ENCODE measurements at places on chromosomes 5 and 9.

GRCh38 chr9:71769175-71770161, 1.2 kb upstream of the CEMIP2 start:
- DNase-seq = peak; percentile 67

- no peak for DNase-seq
Observed at GRCh38 chr5:39843767-39844166, 419.0 kb upstream of the DAB2 start.

GRCh38 chr5:158133369-158133768, 274.4 kb upstream of the CLINT1 start:
- no peak for DNase-seq

- DNase-seq = no peak
Observed at GRCh38 chr5:40909264-40909663, at the start of gene C7. C7 (plus strand) TSS chr5:40909497; CDS start chr5:40909611, 114 bp downstream.

GRCh38 chr5:45189481-45189880, 380.7 kb downstream of the MRPS30 start:
- DNase-seq = no peak

DNA sequence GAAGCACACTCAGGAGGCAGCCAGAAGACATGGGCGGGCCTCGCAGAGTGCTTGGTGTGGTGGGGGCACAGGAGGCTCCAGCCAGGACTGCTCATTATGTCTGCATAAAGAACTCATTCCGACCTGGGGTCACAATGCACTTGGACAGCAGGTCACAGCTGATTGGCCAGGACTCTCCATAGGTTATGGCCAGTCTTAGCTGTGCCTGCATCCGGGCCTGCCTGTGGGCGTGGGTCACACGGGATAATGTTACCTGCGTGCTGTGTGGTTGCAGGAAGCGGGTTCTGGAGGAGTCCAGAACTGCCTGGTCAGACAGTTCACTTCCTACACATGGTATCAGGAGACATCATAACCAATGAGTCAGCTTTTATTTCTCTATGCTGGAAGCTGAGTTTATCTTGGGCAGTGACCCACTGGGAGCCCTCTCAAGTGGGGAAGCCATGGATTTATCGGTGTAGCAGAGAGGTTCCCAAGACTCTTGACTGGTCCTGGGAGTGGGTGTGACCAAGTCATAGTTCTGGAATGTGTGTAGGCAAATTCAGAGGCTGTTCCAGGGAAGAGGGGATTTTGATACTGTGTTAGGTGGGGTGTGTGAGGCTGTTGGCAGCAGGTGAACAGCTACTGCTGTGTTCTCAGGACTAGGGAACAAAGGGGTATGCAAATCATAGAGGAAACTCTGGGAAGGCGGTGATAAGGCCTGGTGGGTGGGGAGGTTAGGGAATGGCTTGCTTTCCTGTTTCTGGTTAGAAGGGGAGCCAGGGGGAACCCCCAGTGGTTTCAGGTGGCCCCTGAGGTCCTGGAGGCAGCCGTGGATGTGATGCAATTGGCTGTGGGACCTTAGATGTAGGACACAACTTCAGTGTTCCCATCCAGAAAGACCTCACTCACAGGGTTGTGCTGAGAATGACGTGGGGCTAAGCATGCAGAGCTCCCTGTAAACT, 51.3 kb downstream of the ARHGEF37 start:
- no peak for DNase-seq

- no peak for DNase-seq
Observed at GRCh38 chr5:54671681-54672080, 154.1 kb downstream of the SNX18 start.

DNA sequence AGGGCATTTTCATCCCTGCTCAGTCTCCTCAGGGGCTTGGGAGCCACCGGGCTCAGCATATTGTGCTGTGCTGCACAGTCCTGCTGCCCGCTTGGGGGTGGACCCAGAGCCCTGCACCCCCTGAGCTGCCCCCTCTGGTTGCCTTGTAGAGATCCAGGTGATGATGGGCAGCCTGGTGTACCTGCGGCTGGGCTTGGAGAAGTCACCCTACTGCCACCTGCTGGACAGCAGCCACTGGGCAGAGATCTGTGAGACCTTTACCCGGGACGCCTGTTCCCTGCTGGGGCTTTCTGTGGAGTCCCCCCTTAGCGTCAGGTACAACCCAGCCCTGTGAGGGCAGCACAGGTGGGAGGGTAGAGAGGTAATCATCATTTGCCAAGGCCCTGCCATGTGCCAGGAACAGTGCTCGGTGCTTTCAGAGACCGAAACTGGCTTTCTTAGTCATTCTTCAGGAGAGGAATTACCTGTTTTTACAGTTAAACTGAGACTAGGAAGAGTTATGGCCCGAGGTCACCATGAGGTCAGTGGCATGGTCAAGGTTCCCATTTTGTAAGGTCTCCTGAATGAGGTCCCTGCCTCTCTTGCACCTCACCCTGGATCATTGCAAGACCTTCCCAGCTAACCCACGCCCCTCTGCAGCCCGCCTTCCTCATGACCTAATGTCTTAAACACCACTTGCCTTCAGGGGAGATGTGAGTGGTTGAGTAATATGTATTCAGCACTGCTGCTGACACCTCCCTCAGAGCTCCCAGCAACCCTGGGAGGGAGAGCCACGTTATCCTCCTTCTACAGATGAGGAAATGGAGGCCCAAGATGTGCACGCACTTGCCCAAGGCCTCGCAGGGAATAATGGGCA, 7.5 kb downstream of the NHP2 start:
- peak; percentile 73 for DNase-seq

DNA sequence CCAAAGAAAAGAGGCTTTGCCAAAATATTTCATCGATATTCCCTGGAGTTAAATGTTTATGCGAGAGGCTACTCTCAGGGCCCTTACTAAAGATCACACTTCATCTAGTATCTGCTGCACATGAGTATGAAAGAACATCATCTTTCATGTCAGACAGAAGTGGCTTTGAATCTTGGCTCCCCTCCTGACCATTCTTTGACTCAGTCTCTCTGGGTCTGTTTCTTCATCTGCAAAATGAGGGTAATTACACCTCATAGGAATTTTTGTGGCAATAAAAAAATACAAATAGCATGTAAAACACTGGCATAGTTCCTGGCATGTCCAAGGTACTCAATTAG, 58.1 kb downstream of the SLIT3 start:
- no peak for DNase-seq

- no peak for DNase-seq
Observed at GRCh38 chr9:124428751-124429529, 13.7 kb upstream of the PSMB7 start.

- DNase-seq = no peak
Observed at GRCh38 chr9:111728617-111729366, 65.9 kb downstream of the SHOC1 start.

GRCh38 chr5:36173426-36173825, 21.5 kb downstream of the SKP2 start:
- DNase-seq = no peak

GRCh38 chr5:141479776-141480175, 4.0 kb downstream of the PCDHGC3 start:
- DNase-seq = no peak

- DNase-seq = no peak
Observed at GRCh38 chr9:126218359-126219125, 108.1 kb upstream of the MVB12B start.

DNA sequence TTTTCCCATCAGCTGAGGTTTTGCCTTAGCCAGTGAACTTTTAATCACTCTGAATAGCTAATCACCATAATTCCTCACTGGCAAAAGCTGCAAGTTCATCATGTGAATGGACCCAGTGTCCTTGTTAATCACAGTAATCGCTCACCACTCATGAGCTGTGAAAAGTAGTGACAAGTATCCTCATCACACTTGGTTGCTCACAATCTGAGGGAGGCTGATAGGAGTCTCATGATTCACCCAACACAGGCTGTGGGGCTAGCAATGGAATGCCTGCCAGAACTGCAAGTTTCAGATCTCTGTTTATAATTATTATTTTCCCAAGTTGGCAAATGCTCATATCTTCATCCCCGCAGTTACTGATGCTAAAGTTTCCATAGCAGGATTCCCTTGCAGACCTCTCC, 467.2 kb downstream of the KIF4B start:
- DNase-seq = no peak

DNA sequence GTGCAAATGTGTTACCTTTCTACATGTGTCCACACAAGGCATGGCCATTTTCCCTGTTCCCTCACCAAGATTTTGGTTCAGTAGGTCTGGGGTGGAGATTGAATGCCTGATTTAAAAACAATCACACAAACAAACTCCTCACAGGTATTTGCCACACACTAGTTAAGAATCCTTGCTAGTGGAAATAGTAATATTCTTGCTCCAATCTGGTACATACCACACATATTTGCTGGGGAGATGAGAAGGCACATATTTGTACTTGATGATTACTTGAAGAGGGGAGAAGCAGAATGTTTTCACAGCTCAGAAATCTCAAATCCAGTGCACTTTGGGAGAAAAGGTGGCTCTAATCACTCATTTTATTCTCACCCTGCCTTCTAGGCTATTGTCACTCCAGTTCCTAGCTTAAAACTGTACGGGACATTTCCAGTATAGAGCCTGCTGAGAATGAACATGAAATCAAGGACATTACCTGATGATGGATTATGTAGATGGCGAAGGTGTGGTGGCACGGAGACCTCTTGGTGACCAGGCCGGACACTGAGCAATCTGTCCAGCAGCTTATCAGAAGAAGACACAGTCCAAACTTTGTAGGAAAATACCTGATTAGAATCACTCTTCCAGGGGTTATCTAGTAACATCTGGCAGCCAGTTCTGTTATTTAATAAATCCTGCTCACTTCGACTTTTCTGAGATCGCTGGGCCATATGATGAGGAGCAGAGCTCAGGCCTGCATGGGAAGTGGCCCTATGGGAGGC, 116.1 kb upstream of the IL6ST start:
- DNase-seq = no peak

DNA sequence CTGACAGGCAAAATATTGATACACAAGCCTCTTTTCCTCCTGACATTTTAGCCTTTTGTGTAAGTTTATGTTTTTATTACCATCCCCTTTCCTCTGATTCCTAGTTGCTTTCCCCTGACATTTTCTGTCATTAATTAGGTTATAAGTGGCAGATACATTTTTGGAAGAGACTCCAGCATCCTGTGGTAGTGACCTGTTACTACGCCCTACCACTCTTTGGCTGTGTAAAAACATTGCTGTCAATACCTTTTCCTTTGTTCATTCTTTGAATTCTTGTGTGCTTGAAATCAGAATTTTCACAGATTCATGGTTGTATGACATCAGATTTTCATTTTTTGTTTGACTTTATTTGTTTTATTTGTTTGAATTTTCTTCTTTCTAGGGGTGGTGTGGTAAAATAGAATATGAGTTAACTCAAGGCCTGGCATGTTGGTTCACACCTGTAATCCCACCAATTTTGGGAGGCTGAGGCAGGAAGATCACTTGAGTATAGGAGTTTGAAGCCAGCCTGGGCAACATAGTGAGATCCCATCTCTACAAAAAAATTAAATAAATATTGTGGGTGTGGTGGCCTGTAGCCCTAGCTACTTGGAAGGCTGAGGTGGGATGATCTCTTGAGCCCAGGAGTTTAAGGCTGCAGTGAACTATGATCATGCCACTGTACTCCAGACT, 43.4 kb downstream of the UBE2R2 start:
- no peak for DNase-seq

DNA sequence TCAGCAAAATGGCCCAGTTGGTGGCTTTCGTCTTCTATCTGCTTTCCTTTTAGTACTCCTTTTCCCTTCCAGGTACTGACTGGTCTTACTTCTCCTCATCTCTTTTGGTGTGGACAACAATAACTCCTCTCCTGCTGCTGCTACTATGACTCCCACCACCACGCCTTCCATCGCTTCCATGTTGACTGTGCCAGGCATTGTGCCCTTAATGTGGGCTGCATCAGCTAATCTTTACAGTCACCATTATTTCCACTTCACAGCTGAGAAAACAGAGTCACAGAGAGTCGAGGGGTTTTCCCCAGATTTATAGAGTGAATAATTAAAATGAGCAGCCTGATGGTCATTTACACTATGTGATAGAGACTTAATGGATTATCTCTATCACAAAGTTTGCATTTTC, 184.9 kb upstream of the IL12B start:
- DNase-seq = peak; percentile 22

DNA sequence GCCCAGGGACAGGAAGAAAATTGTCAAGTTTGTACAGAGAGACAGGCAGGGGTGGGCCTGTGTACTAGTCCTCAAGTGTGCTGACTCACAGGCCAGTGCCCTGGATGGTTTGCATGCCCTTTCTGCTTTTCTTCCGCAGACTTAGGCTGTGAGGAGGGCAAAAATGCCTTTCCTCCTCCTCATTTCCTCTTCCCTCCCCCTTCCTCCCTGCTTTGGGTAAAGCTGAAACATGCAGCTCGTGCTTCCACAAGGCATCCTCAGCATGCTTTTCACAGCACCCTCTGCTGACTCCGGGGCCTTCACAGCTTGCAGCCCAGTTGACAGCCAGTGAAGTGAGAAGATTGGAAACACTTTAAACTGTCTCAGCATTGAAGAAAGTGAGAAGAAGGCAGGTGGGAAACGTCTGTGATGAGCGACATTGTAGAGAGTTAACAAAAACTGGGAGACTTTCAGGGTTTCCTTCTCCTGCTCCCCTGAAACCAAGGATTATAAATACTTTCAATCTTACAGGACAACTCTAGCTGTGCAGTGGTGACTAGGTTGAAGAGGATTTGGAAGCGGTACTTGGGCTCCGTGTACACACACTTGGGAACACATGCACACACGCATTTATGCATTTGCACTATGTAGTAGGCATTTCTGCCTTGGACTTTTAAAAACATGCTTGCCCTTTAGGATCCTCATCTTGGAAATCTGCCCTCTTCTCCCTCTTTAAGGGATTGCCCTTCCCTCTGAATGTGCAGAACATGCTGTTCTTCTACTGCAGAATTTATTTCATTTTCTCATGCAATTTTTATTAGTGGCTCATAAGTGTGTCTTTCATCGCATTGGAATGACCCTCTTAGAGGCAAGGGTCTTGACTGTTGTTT, 138.8 kb downstream of the GRIA1 start:
- DNase-seq = no peak

GRCh38 chr9:113958556-113958955, 82.4 kb downstream of the ZNF618 start:
- DNase-seq = no peak

DNA sequence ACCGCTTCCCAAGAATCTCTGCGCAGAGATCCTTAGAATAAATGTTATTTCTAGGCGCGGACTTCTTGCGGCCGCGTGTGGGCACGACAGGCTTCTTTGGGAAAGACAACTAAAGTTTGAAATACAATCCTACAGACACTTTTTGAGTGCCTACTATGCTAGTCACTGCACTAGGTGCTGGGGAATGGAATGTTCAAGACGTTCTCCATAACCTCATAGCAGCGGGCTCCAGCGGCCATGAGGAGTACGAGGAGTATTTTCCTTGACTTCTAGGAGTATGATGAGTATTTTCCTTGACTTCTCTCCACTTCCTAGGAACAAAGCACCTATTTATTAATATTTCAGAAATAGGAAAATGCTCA, 636 bp upstream of the PWWP2A start:
- no peak for DNase-seq

Measured in activated naive CD4-positive, alpha-beta T cell treated with Interleukin-2 at 50 U/mL for 16 hours (primary cell).